Neural crest cell (in vitro differentiated cells): ENCODE measurements at places on chromosomes 4 and X. TPM values are rescaled to one million over a fixed set of nuclear protein-coding genes. Genes with fewer than 3 reads are reported as not detected.

- DNase-seq: no peak
These were observed 102.3 kb downstream of the SCD5 start for GRCh38 chr4:82696117-82696860.

Gene CD38
- 0.05 and 0.11 TPM in 2 replicates for total RNA-seq

DNA sequence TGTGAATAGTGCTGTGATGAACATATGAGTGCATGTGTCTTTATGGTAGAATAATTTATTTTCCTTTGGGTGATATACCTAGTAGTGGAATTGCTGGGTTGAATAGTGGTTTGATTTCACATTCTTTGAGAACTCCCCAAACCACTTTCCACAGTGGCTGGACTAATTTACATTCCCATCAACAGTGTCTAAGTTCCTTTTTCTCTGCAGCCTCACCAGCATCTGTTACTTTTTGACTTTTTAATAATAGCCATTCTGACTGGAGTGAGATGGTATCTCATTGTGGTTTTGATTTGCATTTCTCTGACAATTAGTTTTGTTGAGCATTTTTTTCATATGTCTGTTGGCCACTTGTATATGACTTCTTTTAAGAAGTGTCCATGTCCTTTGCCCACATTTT, 29.1 kb downstream of the JADE3 start:
- DNase-seq: no peak

DNA sequence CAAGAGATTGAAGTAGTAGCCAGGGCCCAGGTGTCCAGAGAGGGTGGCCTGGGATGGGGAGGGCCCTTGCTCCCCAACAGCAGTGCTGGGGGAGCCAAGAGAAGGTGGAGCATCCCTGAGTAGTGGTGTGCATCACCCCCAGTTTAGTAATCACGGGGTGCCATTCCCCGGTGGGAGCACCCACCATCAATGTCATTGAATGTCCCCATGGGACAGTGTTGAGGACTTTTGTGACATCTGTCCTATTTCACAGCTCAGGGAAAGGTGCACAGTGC, 4.4 kb upstream of the CPZ start:
- DNase-seq: no peak

DNA sequence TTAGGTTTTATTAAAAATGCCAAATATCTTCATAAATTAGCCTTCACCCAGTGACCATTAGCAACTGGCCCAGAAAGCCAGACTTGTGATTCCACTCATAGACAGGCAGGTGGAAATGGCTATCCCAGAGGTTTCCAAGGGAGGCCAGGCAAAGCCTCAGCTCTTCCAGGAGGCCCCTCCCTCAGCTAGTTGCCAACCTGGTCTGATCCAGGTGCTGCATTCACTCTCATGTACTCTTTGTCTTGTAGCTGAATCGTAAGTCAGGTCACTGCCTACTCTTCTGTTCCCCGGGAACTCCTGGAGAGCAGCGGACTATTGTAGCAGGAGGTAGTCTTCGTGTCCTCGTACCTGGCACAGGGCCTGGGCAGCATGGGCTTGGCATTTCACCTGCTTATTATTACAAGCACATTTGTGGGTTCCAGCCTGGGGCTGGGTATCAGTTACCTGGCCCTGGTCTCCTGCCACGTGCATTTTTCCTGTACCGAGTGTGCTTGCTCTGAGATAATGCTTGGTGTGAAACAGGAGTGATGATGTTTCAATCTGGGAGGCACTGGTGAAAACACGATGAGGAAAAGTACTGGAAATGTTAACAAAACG, 101.6 kb downstream of the FAM193A start:
- DNase-seq: no peak

DNA sequence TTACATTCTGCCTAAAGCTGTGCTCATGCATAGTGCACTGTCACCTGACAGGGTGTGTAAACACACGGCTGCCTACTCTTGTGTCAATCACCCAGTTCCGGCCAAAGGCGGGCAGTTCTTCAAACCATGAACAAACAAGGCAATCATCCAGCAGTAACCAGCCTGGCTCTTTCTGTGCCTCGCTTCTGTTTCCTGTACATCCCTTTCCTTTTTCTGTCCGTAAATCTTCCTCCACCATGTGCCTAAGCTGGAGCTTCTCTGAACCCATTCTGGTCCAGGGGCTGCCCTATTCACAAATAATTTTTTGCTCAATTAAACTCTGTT, 60.8 kb upstream of the CBR4 start:
- DNase-seq: no peak

DNA sequence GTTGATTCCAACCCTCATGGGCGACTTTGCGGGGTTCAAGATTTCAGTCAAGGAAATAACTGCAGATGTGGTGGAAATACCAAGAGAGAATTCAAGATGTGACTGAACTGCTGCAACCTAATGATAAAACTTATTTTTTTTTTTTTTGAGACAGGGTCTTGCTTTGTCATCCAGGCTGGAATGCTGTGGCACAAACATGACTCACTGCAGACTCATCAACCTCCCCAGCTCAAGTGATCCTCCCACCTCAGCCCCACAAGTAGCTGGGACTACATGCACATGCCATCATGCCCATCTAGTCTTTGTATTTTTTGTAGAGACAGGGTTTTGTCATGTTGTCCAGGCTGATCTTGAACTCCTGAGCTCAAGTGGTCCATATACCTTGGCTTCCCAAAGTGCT, 19.5 kb upstream of the WDFY3 start:
- DNase-seq: no peak

Gene RNF4
- total RNA-seq: 74.2 and 76.4 TPM in 2 replicates

Gene SASH3
- not detected in 2 replicates for total RNA-seq

DNA sequence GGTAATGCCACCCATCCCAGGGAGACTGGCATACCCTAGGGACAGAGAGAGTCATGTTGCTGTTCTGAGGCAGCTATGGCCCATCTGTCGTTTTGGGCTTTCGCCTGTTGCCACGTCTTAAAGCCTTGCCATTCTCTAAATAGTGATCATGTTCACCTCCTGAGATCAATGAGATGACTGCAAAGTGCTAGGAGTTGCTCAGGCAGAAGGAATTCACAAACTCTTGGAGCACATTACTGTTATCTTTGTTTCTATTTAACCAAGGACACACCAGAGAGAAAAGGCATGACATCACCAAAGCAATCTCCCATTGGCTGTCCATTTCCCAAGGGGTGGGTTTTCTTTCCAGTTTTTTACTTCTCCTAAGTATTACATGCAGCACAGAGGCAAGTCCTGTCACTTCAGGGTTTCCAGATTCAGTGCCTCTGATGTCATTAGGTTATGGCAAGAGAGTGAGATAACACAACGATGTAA, 37.1 kb upstream of the SETD7 start:
- DNase-seq: no peak

Gene THAP6
- total RNA-seq: 19.9 and 21.9 TPM in 2 replicates

Gene IL1RAPL1
- total RNA-seq: 2.7 and 2.9 TPM in 2 replicates

DNA sequence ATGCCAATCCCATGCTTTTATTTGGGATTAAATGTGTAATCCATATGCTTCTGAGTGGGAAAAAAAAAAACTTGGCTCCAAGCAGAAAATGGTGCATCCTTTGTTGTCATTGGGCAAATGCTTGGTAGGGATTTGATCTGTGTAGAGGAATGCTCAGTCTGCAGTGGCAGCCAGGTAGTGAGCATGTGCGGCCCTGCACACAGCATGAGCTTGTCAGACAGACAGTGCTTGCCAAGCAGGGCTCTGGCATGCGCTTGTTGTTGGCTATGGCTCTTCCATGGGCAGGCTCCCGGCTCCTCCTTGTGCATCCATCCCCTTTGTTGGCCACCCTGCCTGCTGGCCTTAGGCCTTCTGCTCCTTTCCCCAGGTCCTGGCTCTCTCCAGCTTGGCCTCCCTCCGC, 130.3 kb downstream of the GPR143 start:
- DNase-seq: no peak

- no peak for DNase-seq
These were observed 21.2 kb upstream of the MID2 start for GRCh38 chrX:107804427-107804826.

GRCh38 chr4:159353422-159354116, 250.7 kb downstream of the RAPGEF2 start:
- no peak for DNase-seq

GRCh38 chr4:107999932-108000539, 10.3 kb downstream of the HADH start:
- DNase-seq: no peak

DNA sequence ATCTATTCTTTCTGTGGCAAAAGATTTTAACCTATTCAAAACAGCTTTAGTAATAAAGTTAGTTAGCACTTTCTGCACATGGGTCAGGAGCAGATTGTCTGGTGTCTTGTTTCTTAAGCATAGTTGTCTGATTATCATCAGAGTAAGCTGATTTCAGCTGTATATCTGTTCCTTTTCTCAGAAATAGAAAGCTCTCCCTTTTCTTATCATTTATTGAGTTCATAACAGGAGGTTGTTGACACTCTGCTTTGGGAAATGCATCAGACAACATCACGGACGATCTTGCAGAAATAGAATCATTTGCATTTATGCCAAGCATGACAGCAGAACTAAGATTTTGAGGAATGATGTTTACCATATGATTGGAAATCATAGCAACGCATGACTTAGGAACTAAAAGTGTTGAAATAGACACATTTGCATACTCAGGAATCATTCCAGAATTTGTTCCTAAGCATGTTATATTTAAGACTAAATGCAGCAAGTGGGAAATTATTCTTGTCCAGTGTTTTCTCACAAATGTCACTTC, 66.7 kb downstream of the RBMX2 start:
- no peak for DNase-seq

- DNase-seq: no peak
These were observed 29.1 kb upstream of the MMAA start for GRCh38 chr4:145589916-145590702.

GRCh38 chrX:9609987-9610386, 145.1 kb downstream of the TBL1X start:
- DNase-seq: no peak

DNA sequence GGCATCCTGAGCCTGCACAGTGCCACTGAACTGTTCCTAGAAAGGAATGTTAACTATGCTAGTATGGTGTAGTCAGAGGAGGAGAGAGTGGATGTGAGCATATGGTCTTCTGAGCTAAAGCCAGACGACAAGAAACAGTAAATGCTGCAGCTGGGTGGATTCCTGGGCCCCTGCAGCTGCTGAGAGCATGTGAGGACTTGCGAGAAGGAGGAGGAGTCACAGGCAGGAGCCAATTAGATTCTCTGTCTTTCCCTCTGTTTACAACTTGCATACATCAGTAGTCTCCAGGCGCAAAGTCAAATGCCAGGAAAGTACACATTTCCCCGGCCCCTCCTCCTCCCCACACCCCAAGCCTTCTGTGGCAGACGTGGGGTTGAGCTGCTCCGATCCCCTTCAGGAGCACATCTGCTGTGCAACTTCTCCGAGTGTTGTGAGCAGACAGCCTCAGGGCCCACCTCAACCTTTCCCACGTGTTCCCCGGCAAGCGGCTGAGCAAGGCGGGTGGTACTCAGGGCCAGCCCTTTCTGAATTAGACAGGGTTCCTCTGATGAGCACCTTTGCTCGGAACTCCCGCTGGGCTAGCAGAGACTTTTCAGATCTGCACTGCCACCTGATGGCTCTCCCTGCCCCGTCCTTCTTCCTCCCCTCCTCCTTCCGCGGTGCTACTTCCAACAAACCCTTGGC, 108.7 kb upstream of the ATP6AP2 start:
- DNase-seq: no peak

DNA sequence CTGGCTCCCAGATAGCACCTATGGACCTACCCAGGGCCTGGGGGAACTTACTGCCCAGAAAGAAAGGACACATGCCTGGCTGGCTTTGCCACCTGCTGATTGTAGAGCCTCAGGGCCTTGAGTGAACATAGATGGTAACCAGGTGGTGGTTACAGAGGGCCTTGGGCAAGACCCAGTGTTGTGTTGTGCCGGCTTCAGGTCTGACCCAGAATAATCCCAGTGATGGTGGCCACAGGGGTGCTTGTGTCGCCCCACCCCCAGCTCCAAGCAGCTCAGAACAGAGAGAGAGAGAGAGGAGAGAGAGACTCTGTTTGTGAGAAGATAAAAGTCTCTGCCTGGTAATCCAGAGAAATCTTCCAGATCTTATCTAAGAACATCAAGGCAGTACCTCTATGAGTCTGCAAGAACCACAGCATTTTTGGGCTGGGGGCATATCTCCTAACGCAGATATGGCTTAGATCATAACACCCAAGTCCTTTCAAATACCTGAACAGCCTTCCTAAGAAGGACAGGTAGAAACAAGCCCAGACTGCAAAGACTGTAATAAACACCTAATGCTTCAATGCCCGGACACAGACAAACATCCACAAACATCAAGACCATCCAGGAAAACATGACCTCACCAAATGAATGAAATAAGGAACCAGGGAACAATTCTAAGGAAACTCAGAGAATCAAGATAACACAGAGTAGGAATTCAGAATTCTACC, 16.3 kb upstream of the RP2 start:
- DNase-seq: no peak

GRCh38 chr4:4349867-4350266, 37.0 kb upstream of the NSG1 start:
- no peak for DNase-seq

Gene RWDD4
- total RNA-seq: 17.4 and 23.4 TPM in 2 replicates

GRCh38 chr4:111854494-111855087, 290.7 kb upstream of the FAM241A start:
- DNase-seq: peak; percentile 39

Gene BCORL1
- 46.2 and 53.7 TPM in 2 replicates for total RNA-seq

Gene MAGT1
- 41.0 and 45.1 TPM in 2 replicates for total RNA-seq

Gene USP17L28
- total RNA-seq: not detected in 2 replicates

Gene PRSS12
- total RNA-seq: 1.1 and 1.7 TPM in 2 replicates

- DNase-seq: no peak
These were observed 31.2 kb downstream of the PLS3 start for GRCh38 chrX:115591856-115592842.

- DNase-seq: no peak
These were observed 110.6 kb upstream of the LIMCH1 start for GRCh38 chr4:41427306-41427882.

Gene TCP11X2
- not detected in 2 replicates for total RNA-seq

GRCh38 chr4:160319868-160320260, 1217.0 kb downstream of the RAPGEF2 start:
- DNase-seq: no peak

DNA sequence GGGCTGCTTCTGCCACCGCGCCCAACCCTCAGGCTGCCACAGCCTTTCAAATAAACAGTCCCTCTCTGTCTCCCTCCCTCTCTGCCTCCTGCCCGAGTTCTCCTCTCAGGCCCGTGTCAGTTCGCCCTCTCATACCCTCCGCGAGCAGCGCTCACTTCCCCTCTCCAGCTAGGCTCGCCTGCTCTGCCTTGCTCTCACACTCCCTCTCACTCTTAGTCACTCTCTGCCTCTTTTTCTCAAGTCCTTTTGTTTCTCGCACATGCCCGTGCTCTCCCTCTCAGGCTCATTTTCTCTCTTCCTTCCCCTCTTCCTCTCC, 3.2 kb downstream of the EFNB1 start:
- no peak for DNase-seq

DNA sequence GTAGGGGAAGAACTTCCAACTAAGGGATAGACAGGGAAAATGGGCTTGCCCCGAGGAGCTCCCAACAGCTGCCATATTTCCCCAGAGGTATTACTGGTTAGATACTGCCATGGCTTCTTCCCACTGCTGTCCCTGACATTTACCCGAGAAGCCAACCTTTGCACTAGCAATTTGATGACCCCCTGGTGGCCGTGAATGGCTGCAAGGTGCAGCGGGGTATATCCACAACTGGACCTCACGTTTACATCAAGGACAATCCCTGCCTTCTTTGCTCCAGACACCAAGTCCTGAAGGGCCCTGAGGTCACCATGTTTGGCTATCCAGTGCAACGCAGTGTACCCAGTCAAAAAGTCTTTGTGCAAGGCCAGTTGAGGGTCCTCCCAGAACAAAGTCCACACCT, 2.3 kb downstream of the SOWAHB start:
- DNase-seq: no peak
